Umbilical cord (tissue), 2 donors: ENCODE measurements at places on chromosomes 3 and 15. TPM values are rescaled to one million over a fixed set of nuclear protein-coding genes. Genes with fewer than 3 reads are reported as not detected.
A peak's percentile ranks its signal among the peaks of the same experiment; 100 is the strongest.

MESP1 gene
- total RNA-seq = 2.9 TPM

GLCE gene
- total RNA-seq = 33.5 TPM

C2CD4B gene
- total RNA-seq = not detected

PSTPIP1 gene
- 12.8 TPM for total RNA-seq

ECE2 gene
- not detected for total RNA-seq

RUBCN gene
- total RNA-seq = 12.3 TPM

SEMA3G gene
- 1.4 TPM for total RNA-seq

LPP gene
- 717 TPM for total RNA-seq

PP2D1 gene
- 2.9 TPM for total RNA-seq

ANO10 gene
- 25.8 TPM for total RNA-seq

POLR2M gene
- total RNA-seq = 514 TPM

SAMD7 gene
- 1.9 TPM for total RNA-seq

DUOXA2 gene
- total RNA-seq = 3.9 TPM

- no peak for DNase-seq
Observed at GRCh38 chr3:131900891-131901290, 133.9 kb downstream of the CPNE4 start.

DNA sequence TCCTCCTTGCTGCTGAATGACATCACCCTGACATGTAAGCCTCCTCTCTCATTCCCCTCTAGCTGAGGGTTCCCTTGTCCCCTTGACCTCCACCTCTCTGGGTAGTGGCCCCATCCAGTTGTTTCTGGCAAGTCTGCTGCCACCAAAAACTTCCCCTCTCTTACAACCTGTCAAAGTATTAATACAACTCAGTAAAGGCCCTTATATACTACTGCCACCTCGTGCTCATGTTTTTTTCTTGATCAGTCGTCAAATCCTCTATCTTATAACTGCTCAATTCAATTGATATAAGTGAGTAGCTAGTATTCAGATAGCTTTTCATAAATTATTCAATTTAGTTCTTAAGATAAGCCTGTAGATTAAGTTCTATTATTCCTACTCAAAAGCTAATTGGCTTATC, 249.6 kb downstream of the MBNL1 start:
- no peak for DNase-seq

DNA sequence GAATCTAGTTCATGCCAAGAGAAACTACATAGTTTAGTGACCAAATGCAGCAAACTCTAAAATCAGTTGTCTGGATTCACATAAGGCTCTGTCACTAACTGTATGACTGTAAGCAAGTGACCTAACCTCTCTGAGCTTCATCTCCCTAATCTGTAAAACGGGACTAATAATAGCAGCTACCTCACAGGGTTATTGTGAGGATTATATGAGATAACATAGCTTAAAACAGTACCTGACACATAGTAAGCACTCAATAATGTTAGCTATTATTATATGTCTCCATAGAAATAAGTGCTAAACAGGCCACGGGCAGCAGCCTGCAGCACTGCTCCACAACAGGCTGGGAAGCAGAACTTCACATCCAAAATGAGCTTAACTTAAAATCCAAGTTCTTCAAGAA, 30.2 kb downstream of the NPTN start:
- DNase-seq = no peak

DNA sequence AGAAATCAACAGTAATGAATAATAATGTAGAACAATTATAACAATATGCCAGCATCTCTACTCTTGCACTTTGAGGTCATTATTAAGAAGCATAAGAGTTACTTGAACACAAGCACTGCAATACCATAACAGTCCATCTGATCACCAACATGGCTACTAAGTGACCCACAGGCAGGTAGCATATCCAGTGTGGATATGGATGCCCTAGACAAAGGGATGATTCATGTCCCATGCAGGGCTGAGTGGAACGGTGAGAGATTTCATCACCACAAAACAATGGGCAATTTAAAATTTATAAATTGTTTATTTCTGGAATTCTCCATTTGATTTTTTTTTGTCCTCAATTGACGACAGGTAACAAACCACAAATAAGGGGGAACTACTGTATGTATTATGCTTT, 107.7 kb upstream of the TSC22D2 start:
- no peak for DNase-seq

GRCh38 chr15:89900849-89901248, 7.1 kb upstream of the AP3S2 start:
- DNase-seq = no peak

GRCh38 chr3:135349254-135349948, 554.3 kb downstream of the EPHB1 start:
- DNase-seq = no peak

GRCh38 chr15:101637516-101637915, 14.7 kb downstream of the TM2D3 start:
- no peak for DNase-seq

DNA sequence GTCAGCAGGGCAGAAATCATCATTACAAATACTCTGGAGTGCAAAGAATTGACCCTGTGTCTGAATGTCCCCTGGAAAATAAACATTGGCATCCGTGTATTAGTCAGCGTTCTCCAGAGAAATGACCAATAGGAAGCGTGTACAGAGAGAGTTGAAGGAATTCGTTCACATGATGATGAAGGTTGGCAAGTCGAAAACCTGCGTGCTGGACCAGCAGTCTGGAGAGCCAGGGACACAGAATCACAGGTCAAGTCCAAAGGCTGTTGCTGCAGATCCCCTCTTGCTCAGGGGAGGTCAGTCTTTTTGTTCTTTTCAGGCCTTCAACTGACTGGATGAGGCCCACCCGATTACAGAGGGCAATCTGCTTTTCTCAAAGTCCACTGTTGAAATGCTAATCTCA, 16.6 kb downstream of the GP9 start:
- DNase-seq = no peak

DNA sequence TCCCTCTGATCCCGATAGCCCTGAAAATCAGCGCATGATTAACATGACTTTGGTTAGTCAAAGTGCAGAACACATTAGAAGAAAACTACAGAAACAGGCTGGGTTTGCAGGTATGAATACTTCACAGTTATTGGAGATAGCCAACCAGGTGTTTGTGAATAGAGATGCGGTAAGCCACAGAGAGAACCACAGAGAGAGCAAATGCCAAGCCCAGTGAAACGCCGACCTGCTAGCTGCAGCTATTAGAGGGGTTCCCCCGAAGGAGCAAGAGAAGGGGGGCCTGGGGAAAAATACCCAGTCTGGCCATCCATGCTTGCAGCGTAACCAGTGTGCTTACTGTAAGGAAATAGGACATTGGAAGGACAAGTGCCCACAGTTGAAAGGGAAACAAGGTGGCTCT, 523.9 kb upstream of the CNTN3 start:
- DNase-seq = no peak

- DNase-seq = peak; percentile 53
Observed at GRCh38 chr3:185024966-185025365, 127.9 kb downstream of the C3orf70 start.

- no peak for DNase-seq
Observed at GRCh38 chr3:60571511-60571910, 679.7 kb downstream of the FHIT start.

GRCh38 chr15:61749169-61749568, 311.1 kb downstream of the VPS13C start:
- no peak for DNase-seq

DNA sequence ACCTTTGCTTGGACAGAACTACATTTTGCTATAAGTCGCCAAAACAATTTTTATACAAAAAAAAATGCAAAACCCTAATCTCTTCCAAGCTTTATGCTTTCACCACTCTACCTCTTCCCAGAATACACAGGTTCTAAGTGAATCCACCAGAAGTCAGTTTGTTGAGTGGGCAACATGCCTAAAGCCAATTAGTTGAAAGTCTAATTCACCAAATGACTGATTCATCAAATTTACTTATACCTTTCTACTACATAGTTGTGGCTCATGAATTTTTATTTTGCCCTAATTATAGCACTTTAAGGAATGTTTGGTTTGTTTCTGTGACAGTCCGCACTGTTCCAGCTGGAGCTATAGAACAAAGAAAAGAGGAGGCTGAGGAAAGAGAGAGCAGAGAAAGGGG, 265.9 kb upstream of the TGFBR2 start:
- DNase-seq = no peak

DNA sequence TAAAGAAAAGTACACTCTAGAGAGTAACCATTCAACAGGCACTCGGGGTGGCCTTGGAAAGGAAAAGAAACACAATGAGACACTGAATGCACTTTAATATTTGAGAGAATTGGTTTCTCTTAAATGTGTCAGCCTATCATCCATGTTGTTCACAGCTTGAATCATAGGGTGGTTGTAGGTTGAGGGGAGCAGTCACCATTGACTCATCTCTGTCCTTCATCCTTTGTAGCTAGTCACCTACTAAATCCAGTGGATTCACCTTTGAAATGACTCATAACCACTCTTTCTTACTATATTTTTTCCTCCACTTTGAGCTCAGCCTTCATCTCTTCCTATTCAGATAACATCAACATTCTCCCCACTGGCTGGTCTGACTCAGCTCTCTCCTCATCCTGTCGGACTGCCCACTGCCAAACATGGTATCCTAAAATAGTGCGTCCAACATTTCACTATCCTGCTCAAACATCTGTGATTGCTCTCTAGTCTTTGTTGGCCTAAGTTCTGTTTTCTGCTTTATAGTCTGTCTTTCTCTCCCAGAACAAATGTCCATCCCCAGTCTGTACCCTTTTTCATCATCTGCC, 182.7 kb upstream of the GADL1 start:
- peak; percentile 82 for DNase-seq

GRCh38 chr3:153961494-153961893, 159.7 kb upstream of the ARHGEF26 start:
- no peak for DNase-seq

GRCh38 chr3:28317438-28318022, 31.0 kb upstream of the ZCWPW2 start:
- DNase-seq = peak; percentile 10

- no peak for DNase-seq
Observed at GRCh38 chr3:158105710-158106253, 438 bp downstream of the SHOX2 start.

DNA sequence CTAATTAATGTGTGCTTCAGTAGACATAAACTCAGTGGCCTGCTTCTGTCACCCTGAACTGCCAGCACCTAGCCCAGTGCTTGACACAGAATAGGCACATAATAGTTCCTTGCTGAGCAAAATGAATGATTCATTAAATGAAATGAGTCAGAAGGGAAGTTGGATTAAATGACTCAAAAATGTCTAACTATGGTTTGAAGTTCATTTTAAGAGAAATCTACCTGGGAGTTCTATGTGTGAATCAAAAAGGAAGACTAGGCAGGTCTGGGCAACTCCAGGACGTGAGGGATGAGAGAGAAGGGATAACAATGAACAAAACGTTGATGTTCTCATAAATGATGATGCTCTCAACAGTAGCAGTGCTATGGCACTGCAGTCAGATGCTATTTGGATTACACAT, 175.0 kb downstream of the CFAP20DC start:
- DNase-seq = no peak

DNA sequence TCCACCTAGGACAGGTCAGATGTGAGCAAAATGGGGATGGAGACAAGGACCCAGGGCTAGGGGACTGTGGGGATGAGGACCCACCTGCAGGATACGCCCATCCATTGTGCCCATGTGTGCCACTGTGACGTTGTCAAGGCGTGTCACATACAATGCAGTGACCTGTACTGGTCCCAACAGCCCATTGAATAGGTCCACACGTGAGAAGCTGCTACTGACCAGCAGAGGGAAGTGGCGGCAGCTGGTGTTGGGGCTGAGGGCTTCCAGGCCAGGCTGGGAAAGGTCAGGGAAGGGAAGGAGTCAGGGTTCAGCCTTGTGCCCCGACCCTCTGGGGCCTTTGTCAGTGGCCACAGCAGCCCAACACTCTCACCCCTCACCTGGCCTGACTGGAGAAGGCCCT, 4.7 kb downstream of the MST1R start:
- no peak for DNase-seq

DNA sequence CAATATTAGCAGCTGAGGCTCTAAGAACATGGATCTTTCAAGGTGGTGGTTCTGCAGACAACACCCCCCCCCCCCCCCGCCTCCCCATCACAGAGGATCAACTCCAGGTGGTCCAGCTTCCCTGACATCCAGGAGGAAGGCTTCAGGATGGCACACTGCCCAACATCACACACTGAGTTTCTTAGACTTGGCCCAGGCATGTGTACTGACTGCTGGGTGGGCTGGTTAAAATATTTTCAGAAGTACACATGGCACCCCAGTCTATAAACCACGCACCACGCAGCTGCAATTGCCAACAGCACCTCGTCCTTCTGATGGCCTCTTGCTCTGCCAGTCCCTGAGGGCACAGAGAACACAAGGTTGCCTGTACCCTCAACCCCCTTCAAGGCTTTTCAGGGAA, 22.1 kb downstream of the SRPRB start:
- no peak for DNase-seq

GRCh38 chr3:3305841-3306240, 126.3 kb upstream of the CRBN start:
- no peak for DNase-seq

- no peak for DNase-seq
Observed at GRCh38 chr15:63491979-63492378, 12.4 kb upstream of the USP3 start.

DNA sequence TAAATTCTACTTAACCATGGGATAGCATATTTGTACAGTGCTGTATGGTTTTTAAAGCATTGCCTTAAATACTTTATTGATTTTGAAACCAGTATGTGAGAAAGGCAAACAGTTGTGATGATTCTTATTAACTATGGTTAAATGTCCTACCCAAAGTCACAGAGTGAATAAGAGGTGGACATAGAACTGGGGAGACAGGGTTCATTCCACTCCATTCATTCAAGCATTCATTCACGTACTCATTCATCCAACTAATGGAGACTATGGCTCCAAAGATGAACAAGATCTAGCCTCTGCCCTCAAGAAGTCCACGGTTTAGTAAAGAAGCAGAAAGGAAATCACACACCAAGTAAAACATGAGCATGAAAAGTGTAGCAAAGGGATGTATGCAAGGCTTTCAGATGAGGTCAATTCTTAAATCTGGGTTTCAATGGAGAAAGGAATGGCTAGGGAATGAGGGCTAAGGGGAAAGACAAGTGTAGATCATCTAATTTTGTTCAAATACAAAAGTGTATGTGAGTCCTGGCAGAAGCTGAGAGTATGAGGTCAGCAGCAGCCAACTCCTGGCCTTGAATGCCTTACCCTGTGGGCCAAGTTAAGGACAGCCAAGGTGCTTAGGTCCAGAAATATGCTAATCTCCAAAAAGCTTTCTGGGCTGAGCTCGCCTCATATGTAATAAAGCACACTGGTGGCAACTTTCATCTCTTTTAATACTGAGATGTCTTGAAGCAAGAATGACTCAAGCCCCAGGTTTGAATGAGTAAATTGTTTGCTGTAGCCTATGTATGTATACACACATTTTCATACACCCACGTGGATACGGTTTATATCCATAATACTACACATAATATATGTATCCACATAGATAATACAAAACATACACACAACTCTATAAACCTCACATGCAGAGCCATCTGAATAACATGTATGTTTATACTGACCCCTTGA, 4.3 kb downstream of the TNIK start:
- DNase-seq = no peak

DNA sequence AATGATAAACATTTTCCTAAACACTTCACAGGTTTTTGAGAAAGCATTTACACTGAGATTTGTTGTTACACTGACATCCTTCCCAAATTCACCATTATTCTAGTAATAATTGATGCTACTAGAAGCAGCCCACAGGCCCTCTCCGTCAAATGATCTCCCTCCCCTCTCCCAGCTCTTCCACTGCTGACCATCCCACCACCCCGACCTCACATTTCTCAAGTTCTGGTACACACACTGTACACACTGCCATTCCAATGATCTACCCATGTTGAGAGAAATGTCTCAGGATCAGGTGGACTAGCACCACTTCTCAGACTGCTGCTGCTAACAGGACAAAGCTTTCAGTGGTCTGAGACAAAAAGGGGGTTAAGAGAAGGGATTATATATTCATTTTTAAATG, 3.5 kb downstream of the TBC1D5 start:
- no peak for DNase-seq
